Adrenal gland (tissue), 19 donors: ENCODE measurements at places on chromosomes 13 and 19. TPM values are rescaled to one million over a fixed set of nuclear protein-coding genes. Genes with fewer than 3 reads are reported as not detected.

Gene GIPR
- 1.8 TPM for polyA plus RNA-seq

Gene SLC17A7
- 1.9 TPM for polyA plus RNA-seq

Gene MEIS3
- polyA plus RNA-seq: 15.5 TPM

Gene CYP4F12
- 13.2 TPM for polyA plus RNA-seq

Gene CALR
- polyA plus RNA-seq: 224 TPM

Gene GPR4
- 7.6 TPM for polyA plus RNA-seq

Gene SLITRK5
- polyA plus RNA-seq: 0.07 TPM

Gene BST2
- polyA plus RNA-seq: 304 TPM

Gene IL4I1
- polyA plus RNA-seq: 2.1 TPM

Gene RASIP1
- 38.9 TPM for polyA plus RNA-seq

Gene CLDN10
- polyA plus RNA-seq: not detected

Gene NLRP5
- polyA plus RNA-seq: not detected

Gene POGLUT2
- 1.8 TPM for polyA plus RNA-seq

Gene TNFRSF19
- polyA plus RNA-seq: 1.2 TPM

Gene SPC24
- 0.84 TPM for polyA plus RNA-seq

DNA sequence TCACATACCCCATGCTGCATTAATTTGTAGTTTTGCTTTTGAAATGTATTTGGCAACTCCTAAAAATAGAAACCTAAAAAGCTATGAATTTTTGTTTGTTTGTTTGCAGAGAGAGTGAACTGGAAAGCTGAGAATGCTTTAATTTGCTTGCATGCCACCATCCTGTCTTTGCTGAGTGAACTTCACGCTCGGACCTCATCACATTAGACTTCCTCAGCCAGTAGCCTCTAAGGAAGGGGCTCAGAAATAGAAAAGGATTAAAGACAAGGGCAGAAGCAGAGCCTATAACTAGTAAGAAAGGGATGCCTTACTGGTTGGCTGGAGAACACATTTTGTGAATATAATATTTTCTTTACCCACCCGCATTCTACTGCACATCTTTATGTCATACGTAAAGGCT, 275.1 kb downstream of the DCLK1 start:
- no peak for DNase-seq

DNA sequence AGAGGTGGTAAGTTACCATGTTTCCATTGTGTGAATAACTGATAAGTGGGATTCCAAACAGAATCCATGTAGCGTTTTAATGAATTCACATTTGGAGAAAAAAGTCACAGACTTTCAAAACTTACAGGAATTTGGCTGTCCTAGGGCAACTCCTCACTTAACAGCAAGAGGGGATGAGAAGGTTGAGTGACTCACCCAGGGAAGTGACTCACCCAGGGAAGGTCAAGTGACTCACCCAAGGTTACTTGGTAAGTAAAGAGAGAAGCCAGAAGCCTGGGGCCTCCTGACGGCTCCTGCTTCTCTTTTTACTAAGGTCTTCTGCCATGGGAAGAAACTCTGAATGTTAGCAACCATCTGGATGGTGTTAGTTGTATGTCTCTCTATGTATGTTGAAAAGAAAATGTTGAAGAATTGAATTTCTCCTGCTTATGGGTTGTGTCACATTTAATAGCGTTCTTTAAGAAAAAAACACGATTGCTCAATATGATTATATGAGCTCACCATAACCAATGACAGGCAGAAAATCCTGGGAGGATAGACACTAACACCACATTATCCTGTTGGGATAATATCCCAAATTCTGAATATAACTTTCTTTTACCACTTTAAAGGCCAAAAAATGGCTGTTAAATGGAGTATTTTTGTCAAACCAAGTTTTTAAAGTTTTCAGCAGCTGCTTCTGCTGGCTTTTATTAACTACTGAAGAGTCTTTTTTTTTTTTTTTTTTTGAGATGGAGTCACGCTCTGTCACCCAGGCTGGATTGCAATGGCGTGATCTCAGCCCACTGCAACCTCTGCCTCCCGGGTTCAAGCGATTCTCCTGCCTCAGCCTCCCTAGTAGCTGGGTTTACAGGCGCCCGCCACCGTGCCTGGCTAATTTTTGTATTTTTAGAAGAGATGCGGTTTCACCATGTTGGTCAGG, 195.6 kb downstream of the GGACT start:
- DNase-seq: peak; percentile 95

DNA sequence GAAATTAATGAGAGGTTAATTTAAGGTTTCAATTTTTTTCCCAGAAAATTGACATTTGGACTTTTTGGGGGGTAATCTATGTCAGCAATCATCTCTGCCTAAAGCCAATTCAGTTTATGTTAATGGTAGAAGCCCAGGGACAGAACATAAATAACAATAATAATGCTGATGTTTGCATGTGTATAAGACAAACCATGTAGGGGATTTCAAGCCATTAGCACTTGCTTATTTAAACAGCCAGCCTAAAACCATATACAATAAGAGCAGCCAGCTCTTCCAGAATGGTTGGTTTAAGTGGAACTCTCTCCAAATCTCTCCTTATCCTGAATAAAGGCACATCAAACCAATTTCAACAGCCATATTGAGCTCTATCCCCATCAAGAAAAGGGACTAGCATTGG, 7.0 kb upstream of the FOXO1 start:
- DNase-seq: no peak

DNA sequence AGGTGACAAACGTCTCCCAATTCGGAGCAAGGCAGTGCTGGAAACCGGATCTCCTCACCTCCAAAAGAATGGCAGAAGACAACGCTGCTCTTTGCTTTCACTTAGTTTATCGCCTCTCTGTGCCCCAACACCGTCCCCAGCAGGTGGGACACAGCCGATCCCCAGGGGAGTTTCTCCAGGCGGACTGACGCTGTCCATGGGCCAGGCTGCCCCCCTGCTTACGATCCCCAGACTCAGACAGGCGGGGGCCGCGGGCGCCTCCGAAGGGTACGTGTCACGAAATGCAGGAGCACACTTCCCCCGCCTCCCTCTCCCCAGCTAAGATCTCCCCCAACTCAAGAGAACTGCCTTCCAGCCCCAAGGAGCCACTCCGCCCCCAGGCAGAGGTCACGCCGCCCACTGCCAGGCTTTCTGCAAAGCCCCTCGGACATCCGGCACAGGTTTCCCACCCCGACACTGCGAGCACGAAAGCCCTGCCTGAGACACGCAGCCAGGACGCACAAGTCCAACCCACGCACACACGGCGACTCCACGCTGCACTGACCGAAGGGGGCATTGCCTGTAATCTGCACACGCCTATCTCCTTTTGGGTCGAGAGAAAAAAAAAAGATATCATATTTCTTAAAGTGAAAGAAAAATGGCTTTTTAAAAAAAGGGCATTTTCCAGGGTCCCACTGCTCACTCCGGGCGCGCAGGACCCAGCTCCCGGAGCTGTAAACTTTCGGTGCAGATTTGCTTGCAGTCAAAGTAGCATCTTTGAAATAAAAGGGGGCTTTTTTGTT, 2.0 kb downstream of the SPRY2 start:
- DNase-seq: peak; percentile 85

- no peak for DNase-seq
Measured at GRCh38 chr13:83508771-83509301, 373.4 kb downstream of the SLITRK1 start.

- DNase-seq: no peak
Measured at GRCh38 chr19:56176881-56177280, 1.1 kb downstream of the GALP start.

- DNase-seq: no peak
Measured at GRCh38 chr19:17454576-17455071, 6.1 kb downstream of the NXNL1 start.

DNA sequence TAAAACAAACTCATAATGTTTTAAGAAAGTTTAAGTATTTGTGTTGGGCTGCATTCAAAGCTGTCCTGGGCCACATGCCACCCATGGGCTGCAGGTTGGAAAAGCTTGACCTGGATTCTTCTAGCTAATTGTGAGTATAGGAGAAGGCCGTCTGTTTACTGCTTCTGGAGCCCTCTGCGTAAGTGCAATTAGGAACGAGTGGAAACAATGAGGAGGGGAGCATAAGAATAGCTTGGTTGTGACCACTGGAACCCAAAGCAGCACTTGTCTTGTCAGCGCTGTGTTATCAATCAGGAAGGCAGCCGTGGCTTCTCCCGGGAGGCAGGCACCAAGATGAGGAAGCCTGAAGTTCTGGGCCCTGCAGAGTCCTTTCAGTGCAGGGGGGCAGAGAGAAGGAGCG, 110.4 kb upstream of the MBNL2 start:
- no peak for DNase-seq

DNA sequence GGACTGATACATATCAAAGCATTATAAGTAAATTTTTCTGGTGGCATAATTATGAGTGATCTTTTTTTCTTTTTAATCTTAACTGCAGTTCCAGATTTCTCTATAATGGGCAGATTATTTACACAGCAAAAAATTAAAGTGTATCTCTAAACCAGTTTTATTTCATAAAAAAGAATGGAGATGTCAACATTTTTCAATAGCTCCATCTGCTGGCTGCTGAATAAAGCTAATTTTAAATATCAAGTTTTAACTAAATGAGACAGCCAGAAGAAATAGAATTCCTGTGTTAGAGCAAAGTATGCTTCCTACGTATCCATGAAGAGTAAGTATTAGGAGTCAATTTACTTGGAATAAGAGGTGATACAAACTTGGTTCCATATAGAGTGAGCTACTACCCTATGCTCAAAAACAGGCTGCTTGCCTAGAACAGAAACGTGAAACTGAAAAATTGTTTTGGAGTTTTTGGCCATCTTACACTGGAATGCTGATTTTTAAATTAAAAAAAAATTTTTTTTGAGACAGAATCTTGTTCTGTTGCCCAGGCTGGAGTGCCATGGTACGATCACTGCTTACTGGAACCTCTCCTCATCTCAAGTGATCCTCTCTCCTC, 5.0 kb upstream of the PDS5B start:
- DNase-seq: no peak

DNA sequence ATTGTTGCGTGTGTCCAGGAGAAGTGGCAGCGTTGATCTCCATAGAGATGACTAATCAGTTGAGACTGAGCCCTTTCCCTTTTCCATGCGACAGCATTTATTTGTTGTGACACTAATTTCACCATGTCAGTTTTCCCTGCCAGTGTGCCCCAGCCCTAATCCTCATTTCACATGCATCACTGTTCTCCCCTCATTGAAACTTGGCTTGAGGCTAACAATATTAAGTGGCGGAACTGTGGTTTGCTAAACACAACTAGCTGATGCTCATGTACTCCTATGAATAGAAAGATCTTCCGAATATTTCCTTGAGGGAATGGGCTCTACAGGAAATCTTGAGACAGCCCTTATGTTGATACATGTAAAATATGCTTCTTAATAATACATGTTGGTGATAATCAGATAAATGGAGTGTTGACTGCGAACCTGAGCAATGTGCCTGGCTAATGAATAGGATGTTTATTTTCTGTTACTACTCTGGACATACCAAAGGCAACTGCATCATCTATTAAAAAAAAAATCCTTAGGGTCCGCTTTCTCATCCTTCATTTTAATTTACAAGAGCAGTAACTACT, 258.6 kb downstream of the ATP8A2 start:
- no peak for DNase-seq

- DNase-seq: no peak
Measured at GRCh38 chr19:1882089-1882785, 3.1 kb downstream of the ABHD17A start.

- DNase-seq: no peak
Measured at GRCh38 chr13:94303644-94304174, 175.8 kb downstream of the DCT start.

DNA sequence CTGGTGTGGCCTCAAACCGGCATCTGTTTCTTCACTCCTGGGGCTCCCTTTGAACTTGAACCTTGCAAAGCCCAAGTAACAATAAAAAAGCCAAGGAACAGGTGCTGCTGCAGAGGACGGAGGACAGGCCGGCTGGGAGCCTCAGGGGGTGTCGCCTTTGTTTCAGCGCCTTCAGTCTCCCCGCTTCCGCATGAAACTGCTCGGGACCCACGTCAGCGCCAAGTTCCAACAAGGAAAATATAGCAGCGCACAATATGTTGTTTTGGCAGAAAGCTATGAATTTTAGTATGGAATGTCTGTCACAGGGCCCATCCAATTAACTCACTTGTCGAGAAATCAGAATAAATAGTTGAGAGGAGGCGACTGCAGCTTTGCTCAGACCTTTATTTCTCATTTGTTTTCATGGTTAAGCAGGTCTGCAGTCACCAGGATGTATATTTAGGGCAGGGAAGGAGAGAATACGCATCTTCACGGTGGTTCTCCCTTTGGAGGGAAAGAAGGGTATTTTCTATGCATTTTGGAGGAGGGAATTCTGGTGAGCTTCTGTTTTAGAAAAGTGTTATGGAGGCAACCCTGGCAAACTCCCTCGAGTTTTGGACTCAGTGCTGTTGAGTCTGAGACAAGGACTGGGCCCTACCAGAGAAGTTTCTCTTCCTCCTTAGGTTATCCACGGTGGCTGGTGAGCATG, 34.3 kb upstream of the MEDAG start:
- no peak for DNase-seq

- no peak for DNase-seq
Measured at GRCh38 chr19:27742041-27742440, 1470.9 kb downstream of the UQCRFS1 start.

DNA sequence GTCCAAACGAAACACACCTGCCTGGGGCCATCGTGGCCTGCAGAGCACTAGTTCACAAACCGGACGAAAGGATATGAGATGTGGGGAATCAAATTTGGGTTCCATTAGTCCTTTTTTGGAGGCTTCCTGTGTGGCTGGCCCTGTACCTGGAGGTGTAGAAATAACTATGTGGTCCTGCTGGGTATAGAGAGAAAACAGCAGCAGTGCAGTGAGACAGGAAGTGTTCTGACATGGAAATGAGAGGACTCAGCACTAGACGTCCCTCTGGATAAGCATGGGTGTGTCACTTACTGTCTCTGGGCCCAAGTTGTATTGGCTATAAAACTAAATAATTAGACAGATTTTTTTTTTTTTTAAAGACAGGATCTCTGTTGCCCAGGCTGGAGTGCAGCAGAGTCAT, 12.3 kb downstream of the KDELR1 start:
- no peak for DNase-seq

DNA sequence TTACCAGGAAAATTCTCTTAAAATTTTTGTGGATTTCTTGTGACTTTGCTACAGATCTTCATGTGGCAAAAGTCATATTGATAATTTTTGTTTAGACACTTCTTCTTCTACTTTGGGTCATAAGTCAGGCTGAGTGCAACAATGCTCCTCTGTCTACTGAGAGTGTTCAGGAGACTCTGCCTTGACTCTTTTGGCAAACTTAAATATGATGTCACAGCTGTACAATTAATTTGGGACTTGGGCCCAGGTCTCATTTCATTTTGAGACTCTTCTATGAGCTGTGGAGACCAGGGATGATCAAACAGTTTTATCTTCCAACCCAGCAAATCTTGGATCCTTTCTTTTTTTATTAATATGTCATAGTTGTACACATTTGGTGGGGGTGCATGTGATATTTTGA, 19.7 kb upstream of the IPO5 start:
- DNase-seq: no peak

GRCh38 chr19:57651654-57651996, 17.1 kb upstream of the ZSCAN4 start:
- DNase-seq: no peak

- peak; percentile 70 for DNase-seq
Measured at GRCh38 chr13:71867131-71867814, at the start of gene DACH1. DACH1 (minus strand) TSS chr13:71867204.

DNA sequence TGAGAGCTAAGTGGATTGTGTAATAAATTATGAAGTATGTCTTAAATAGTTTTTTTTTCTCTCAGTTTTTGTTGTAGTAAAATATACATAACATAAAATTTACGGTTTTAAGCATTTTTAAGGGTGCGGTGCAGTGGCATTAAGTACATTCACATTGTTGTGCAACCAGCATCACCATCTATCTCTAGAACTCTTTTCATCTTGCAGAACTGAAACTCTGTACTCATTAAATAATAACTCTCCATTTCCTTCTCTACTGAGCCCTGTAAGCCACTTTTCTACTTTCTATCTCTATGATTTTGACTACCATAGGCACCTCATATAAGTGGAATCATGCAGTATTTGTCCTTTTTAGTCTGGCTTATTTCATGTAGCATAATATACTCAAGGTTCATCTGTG, 87.1 kb downstream of the GJA3 start:
- no peak for DNase-seq
